ENCODE measurements at places on chromosomes 12 and 14.
A peak's percentile ranks its signal among the peaks of the same experiment; 100 is the strongest.

DNA sequence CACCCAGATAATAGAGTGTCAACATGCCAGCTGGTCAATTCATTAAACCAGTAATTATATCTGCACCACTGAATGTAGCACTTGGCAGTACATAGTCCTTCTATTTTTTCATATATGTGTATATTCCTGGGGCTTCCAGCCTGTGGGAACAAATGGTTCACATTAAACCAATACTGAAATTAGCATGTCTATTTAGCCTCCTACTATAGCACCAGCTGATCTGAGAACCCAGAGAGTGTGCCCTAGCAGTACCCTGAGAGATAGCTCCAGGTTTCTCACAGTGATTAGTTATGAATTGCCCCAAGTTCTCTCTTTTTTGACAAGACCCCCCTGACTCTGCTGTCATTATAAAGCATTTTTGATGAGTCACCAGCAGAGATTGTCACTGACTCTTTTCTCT lies 1097.3 kb upstream of the FLRT2 start:
- no peak for DNase-seq

GRCh38 chr12:103422746-103423515 lies 72.8 kb downstream of the C12orf42 start:
- DNase-seq: no peak

DNA sequence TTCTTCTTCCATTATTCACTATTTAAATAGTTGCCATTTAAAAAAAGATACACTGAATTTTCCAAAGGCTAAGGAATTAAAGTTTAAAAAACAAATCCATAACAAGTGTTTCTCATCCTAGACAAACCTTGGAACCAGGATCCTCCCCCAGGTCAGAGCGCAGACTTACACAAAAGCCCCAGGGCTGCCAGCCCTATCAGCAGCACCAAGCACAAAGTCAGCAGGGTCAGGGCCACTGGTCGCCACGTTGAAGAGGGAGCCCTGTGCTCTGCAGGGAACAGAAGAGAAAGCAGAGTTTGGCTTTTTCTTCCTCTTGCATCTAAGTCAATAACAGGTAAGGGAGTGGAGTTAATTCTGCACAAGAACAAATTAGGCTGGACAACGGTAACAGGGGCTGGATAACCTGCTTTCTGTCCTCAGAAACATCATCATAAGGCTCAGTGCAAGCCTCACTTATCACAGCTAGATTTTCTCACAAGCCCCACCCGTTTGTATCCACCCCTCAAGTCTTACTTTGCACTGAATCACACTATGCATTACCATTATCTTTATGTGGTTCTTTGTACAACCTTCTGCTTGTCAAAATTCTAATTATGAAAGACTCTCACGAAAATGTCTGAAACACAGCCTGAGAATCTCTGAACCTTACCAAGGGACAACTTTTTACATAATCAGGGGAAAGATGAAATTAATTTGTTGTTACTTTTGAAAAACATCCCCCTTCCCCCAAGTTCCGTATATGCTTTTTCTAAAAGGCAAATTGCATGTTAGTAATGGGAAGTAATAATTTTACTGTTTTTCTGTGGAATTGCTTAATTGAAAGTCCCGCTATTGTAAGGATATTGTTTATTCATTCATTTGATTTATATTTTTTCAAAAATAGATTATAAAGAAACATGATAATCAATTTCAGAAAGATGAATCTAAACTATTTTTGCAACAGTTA lies 9.6 kb downstream of the CLEC1A start:
- DNase-seq: no peak

- no peak for DNase-seq
Measured at GRCh38 chr14:85115921-85116320, 414.0 kb upstream of the FLRT2 start.

DNA sequence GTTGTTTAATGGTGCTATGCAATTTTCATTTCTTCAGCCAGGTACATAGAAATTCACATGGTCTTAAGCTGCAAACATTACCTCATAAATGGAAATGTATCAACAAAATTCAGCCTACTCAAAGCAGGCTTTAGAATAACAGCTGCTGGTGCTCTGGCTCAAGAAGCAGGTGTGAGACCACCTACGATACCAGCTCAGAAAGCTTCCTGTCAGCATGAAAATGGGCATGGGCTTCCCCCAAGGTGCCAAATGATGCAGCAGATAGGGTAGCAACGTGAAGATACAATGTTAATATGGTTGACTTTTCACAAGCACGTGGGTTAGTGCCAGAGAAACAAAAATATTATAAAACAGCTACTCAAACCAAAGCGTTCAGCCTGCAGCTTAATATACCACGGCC lies 343.4 kb upstream of the PRICKLE1 start:
- DNase-seq: no peak

GRCh38 chr14:30958555-30959407 lies 66.7 kb upstream of the AP4S1 start:
- DNase-seq: no peak

GRCh38 chr14:57390806-57391516 lies 575 bp downstream of the NAA30 start:
- peak; percentile 49 for DNase-seq

GRCh38 chr12:108080363-108080762 lies 48.7 kb upstream of the WSCD2 start:
- no peak for DNase-seq

DNA sequence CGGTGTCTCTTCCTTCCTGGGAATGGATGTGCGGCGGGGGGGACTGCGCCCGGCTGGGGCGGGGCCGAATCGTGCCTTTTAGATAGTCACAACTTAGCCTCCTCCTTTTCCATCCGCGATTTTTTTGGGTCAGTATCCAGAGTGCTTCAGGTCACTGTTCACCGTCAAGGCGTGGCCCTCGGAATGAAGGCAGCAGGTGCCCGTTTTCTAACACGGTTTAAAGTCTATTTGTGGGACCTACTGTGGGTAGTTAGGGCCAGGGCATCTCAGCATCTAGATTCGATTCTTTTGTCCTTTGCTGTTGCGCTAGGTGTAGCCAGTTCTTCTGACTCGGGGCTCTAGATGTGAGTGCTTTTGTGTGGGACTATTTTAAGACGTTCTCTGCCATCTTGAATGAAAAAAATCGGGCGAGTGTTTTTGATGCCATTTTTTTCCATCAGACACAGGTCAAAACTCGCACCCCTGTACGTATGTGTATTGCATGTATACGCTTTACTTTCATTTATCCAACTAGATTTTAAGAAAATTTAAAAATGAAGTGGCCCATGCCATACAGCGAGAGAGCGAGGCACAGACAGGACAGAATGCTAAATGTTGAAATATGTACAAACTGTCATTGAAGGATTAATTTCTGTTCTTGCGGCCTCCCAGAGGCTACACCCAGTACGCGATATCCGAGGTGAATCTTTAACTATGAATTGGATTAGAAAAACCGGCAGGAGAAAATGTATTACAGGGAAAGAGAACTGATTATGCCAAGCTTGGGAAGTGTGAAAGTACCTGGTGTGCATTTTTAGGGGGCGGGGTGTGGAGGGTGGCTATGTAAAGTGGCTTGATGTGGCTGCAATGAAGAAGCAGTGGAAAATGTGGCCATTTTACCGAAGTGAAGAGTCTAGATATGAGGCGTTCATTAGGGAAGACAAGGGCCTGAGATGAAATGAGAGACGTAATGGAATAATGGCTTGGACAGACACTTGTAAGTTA lies 835 bp downstream of the VEZT start:
- peak; percentile 68 for DNase-seq

DNA sequence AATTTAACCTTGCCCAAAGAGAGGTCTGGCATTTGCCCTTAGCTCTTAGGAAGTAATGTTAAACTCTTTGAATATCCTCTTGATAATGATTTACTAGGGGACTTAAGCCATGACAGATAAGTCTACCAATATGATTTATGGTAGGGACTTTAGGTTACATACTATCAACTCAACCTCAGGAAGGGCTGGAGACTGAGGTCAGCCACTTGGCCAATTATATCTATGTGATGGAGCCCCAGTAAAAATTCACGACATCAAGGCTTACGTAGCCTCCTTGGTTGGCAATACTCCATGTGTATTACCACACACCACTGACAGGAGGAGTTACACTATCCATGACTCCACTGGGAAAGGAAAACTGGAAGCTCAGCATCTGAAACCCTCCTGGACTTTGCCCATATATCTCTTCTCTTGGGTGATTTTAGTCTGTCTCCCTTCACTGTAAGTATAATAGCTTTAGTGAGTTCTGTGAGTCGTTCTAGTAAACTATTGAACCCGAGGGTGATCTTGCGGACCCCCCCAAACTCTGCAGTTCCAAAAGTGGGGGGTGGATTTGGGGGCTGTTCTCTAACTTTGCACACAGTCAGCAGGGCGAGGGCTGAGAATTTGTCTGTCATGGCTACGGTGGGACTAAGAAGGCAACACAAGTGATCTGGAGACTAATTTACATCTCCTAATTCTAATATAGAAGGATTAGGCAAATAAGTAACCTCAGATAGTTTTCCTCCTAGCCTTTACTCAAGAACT lies 62.3 kb downstream of the R3HDM2 start:
- DNase-seq: no peak

DNA sequence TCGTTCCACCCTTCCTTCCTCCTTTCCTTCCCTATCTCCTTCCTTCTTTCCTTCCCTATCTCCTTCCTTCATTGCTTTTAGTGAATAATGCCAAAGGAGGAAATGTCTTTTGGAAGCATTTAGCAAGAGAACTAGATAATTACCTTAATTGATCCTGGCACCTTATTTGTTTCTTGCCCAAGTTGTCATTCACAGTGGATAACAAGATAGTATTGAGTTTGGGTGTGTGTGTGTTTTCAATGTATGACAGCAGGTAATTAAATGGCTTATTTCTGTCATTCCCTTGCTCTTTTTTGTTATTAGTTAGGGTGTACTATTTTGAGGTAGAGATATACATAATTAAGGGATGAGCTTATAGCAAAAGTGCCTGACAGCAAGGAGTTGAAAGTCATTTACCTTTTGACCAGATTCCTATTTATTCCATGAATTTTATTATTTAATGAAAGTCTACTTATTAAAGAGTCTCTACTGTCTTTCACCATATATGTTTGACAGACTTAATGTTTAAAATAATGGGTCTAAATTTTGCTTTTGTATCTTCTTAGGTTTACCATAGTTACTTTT lies 30.2 kb downstream of the EID3 start:
- no peak for DNase-seq

GRCh38 chr14:68513137-68513536 lies 279.7 kb downstream of the ZFP36L1 start:
- DNase-seq: no peak

- peak; percentile 23 for DNase-seq
Measured at GRCh38 chr14:55433880-55434804, 6.3 kb downstream of the TBPL2 start.

- no peak for DNase-seq
Measured at GRCh38 chr14:105908481-105908911, 382.1 kb downstream of the TMEM121 start.

- no peak for DNase-seq
Measured at GRCh38 chr12:2374092-2374906, 321.5 kb downstream of the CACNA1C start.

GRCh38 chr12:89348894-89349699 lies 3.2 kb downstream of the DUSP6 start:
- no peak for DNase-seq

- DNase-seq: no peak
Measured at GRCh38 chr14:53879747-53880146, 76.9 kb downstream of the BMP4 start.

- peak; percentile 9 for DNase-seq
Measured at GRCh38 chr12:110199339-110200123, 75.4 kb downstream of the IFT81 start.

DNA sequence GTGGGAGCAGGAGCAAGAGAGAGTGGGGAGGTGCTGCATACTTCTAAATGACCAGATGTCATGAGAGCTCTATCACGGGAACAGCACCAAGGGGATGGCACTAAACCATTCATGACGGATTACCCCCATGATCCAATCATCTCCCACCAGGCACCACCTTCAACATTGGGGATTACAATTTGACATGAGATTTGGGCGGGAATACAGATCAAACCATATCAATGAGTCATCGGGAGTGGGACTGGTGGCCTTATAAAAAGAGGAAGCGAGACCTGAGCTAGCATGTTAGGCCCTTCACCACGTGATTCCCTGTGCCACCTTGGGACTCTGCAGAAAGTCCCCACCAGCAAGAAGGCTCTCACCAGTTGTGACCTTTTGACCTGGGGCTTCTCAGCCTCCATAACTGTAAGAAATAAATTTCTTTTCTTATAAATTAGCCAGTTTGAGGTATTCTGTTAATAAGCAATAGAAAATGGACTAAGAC lies 28.7 kb downstream of the COX8C start:
- no peak for DNase-seq

GRCh38 chr12:57089271-57090245 lies 644 bp downstream of the NAB2 start:
- DNase-seq: peak; percentile 69

GRCh38 chr12:76113800-76114757 lies 29.6 kb upstream of the NAP1L1 start:
- no peak for DNase-seq

DNA sequence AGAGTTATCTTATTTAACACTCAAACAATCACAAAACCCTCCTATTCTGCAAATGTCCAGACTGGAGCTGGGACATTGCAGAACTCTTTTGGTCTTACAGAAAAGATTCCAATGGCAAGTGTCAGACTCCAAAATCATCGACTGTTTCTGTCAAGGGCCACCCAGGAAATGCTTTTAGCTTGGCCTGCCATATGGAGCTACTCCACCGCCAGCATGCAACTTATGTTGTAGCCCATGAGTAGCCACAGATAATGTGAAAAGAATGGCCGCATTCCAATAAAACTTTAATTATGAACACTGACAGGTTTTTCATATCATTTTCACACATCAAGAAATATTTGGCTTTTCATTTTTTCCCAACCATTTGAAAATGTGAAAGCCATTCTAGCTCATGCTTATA lies 57.5 kb downstream of the SYNE3 start:
- DNase-seq: no peak

DNA sequence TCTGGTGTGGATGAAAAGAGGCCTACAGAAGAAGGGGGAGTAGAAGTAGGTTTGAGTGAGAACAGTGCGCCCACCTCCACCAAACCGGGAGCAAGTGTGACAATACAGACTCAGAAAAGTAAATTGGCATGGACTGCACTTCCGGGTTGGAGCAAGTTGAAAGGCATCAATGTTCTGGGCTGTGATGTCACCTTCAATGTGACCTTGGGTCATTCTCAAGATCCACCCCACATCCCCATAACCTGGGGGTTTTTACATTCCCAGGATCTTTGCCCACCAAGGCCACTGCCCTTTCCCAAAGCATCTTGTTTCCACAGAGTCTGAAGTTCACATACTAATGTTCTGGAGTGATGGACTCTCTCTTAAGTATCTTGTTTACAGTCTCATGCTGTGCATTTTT lies 5.3 kb upstream of the GZMB start:
- no peak for DNase-seq

- DNase-seq: no peak
Measured at GRCh38 chr14:33510991-33511390, 439.9 kb downstream of the EGLN3 start.

Data from stimulated activated CD4-positive, alpha-beta T cell treated with anti-CD3 and anti-CD28 coated beads, Interleukin-15, amount 100 ng/mL, for 24 hours (primary cell).